ENCODE measurements at places on chromosomes 2 and 18.

GRCh38 chr2:24342110-24342910, 18.0 kb downstream of the ITSN2 start:
- H3K27me3 ChIP-seq = no peaks in the 10 kb centered on the region
- peaks cover 29% of the 10 kb centered on the region for H3K4me1 ChIP-seq
- no peak overlapping the region for H3K27ac ChIP-seq
- H3K4me3 ChIP-seq = no peak overlapping the region
- no peaks in the 10 kb centered on the region for H3K36me3 ChIP-seq

- no peaks in the 10 kb centered on the region for H3K4me1 ChIP-seq
- no peaks in the 10 kb centered on the region for H3K36me3 ChIP-seq
- H3K27ac ChIP-seq = no peak overlapping the region
- no peak for DNase-seq
These were observed 8.6 kb downstream of the FAM171B start for GRCh38 chr2:186702501-186702900.

- H3K4me1 ChIP-seq = no peaks in the 10 kb centered on the region
- H3K36me3 ChIP-seq = no peaks in the 10 kb centered on the region
- H3K4me3 ChIP-seq = no peak overlapping the region
- no peaks in the 10 kb centered on the region for H3K27me3 ChIP-seq
These were observed 25.5 kb upstream of the CIB4 start for GRCh38 chr2:26666671-26667070.

DNA sequence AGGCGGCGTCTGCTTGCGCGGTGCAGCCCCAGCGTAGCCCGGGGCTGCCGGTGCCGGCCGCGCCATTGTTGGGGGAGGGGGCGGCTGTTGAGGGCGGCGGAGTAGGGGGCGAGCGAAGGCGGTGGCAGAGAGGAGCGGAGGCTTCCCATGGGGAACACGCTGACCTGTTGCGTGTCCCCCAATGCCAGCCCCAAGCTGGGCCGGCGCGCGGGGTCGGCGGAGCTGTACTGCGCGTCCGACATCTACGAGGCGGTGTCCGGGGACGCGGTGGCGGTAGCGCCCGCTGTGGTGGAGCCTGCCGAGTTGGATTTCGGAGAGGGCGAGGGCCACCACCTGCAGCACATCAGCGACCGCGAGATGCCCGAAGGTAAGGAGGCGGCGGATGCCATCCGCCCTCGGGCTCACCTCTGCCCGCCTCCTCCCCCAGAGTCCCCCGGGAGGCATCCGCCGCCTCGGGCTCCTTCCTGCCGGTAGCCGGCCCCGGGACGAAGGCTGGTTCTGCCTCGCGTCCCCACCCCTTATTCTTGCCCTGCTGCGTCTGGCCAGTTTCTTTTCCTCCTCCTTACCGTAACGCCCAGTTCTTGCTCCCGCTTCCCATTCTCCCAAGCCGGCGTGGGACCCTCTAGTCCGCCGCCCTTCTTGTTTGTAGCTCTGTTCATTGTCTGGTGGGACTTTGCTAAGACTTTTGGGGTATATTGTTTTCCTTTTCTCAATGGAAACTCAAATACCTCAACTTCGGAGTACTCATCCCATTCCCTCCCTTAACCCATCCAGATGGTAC, 500 bp downstream of the CCNYL1 start:
- H3K4me3 ChIP-seq = peak overlapping the region; percentile 86
- H3K27ac ChIP-seq = peak overlapping the region; percentile 78
- H3K27me3 ChIP-seq = no peaks in the 10 kb centered on the region
- H3K36me3 ChIP-seq = no peaks in the 10 kb centered on the region
- H3K4me1 ChIP-seq = peaks cover 18% of the 10 kb centered on the region
- peak; percentile 76 for DNase-seq
